ENCODE measurements at places on chromosomes 7 and 10.

DNA sequence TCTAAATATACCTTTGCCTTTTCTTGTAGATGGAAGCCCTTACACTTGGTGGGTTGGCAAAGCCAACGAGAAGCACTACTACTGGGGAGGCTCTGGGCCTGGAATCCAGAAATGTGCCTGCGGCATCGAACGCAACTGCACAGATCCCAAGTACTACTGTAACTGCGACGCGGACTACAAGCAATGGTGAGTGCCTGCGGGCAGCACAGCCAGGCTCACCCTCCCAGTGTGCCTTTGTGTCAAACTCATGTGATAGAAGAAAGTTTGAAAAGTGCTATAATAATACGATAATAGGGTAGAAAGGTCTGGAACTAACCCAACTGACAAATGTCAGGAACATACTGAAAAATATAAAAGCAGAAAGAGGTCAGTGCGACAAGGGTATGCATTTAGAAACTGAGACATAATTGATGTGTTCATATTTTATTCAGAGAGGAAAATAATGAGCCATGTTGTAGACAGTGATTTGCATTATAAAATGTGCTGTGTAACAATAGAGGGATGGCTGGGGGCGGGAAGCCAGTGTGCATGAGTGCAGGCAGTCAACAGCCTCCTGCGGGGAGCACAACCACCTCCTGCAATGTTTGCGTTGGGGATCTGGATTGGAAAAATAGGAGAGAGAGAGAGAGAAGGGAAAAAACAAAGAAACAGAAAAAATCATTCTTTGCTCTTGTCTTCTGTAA, 686.9 kb upstream of the C7orf33 start:
- DNase-seq: no peak

DNA sequence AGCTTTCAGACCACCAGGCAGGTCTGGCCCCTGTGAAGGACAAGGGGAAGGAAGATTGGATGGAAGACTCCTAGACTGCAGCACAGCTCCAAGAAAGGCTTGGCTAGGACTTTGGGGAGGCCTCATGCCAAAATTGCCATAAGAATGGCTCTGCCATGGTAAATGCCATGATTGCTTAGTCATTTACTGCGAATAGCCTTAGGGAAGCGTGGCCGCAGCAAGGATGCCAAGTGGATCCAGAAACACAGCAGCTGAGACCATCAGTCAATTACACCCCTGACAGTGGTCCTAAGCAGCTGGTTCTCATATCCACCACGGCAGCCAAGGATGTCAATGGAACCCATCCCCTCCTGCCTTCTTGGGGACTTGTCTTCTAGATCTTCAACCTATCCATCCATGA, 88.2 kb upstream of the AUTS2 start:
- DNase-seq: no peak

DNA sequence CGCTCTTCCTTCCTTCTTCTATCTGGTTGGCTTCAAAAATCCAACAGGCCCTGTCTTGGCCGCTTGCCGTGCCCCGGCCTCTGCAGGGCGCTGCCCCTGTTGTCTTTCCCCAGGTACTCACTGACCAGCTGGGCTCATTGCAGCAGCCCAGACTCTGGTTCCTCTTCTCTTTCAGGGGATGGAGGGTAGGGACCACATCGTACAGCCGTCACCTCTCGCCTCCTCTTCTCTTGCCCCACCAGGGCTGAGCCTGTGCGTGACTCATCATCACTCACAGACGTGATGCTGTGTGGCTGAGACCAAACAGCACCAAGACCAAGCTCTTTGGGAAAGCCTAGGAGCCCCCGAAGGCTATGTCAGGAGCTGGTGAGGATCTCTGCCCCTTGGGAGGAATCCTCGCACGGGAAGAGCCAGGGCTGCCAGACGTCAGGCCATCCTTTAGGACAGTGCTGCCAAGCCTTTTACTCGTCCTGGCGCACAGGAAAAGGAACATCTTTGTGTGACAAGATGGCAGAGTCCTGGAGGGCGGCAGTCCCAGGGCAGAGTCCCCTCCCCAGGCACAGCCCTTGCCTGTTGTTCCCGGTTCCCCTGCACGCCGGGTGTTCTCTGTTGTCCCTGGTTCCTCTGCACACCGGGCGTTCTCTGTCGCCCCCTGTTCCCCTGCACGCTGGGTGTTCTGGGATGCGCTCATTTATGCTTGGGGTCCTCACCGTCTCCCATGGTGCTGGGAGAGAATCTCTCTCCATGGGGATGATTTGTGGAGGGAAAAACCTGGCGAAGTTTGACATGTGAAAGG, 188.5 kb upstream of the SHH start:
- DNase-seq: peak; percentile 70

DNA sequence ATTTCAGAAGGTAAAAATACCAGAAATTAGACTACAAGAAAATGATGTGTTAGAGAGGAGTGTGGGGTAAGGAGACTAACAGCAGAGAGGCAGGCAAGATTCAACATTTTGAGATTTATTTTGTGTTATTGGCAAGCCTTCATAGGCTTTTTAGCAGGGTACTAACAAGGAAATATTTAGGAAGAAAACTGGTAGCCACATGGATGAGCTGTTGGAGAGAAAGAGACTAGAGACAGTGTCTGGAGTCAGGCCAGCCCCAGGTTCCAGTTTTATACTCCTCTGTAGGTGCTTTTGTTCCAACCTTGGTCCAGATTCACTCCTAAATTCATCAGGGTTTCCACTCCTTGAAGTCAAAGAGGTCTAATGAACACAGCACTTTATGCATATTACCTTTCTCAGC, 41.1 kb downstream of the GPRIN2 start:
- no peak for DNase-seq

GRCh38 chr7:27237735-27238334, 4.8 kb upstream of the EVX1 start:
- DNase-seq: no peak

DNA sequence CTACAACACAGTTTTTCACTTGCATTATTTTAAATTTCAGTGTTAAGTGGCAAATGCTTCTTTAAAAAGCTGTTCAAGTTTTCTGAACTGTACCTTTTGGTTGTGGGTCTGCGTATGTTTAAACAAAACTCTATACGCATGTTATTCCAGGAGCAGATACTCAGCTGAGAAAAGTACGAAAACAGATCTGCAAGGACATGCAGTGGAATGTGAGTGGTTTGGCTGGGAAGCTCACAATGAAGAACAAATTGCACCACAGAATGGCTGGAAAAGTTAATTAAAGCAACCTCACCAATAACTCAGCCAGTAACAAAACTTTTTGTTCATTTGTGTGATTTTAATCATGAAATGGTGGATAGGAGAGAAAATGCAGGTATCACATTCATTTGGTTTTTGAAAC, 17.6 kb downstream of the GLI3 start:
- DNase-seq: no peak
